ENCODE measurements at places on chromosomes 5 and 9.

GRCh38 chr5:16957304-16958196 lies 21.5 kb upstream of the MYO10 start:
- DNase-seq, result no peak

DNA sequence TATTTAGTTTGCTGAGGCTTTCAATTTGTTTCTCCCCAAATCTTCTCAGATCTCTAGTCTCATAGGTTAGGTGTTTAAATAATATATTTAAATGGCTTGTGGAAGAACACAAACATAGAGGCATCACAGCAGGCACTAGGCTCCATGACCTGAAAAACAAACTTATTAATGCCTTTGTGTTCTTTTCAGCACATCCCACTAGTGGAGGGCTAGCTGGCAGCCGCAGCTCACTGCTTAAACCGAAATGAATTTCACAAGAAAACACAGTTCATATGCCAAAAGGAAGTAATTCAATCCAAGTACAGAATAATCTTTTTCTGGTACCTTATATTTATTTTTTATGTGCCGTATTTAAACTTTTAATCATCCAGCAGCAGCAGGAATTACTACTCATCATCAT lies 382.5 kb downstream of the PLK2 start:
- no peak for DNase-seq

- DNase-seq, result no peak
Measured at GRCh38 chr5:96117771-96118651, 156.4 kb upstream of the ELL2 start.

- DNase-seq, result no peak
Measured at GRCh38 chr5:177040814-177041420, 18.4 kb downstream of the ZNF346 start.

- no peak for DNase-seq
Measured at GRCh38 chr5:33828626-33829308, 63.0 kb downstream of the ADAMTS12 start.

DNA sequence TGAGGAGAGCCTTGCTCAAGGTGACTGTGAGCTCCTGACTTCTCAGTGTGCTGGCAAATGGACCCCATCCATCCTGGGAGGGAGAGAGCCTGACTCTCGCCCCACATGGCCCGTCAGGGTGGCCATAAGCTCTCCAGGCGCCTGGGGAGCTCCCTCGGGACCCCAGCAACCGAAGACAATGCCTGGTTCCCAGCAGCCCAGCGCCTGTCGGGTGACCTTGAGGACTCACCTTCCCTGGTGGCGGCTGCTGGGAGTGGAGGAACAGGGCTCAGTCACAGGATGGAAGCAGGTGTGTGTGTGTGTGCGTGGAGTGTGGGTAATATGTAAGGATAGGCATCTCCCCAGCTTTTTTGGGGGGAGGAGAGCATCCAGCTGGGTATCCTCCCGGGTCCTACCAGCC lies 190.3 kb downstream of the MELK start:
- DNase-seq, result no peak

- no peak for DNase-seq
Measured at GRCh38 chr5:145775893-145776444, 59.2 kb downstream of the PRELID2 start.

DNA sequence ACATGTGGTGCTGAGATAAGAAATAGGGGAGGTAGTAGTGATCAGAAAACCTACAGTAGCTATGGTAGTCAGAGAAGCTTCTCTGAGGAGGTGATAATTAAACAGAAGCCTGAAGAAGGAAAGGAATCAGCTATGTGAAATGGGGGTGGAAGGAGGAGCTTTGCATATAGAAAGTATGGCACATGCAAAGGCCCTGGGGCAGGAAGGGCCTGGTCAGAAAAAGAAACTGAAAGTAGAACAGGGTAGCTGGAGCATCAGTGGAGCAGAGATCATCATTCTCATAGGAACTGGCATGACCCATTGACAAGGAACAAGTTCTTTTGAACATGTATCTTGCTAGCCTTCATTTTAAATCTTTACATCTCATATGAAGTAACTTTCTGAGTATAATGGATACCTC lies 80.7 kb upstream of the ADRA1B start:
- DNase-seq, result no peak

- no peak for DNase-seq
Measured at GRCh38 chr9:98357921-98358535, 102.6 kb upstream of the TBC1D2 start.

GRCh38 chr5:141913560-141914198 lies 10.0 kb upstream of the DELE1 start:
- DNase-seq, result no peak

- DNase-seq, result no peak
Measured at GRCh38 chr5:14250084-14250695, 107.0 kb downstream of the TRIO start.

DNA sequence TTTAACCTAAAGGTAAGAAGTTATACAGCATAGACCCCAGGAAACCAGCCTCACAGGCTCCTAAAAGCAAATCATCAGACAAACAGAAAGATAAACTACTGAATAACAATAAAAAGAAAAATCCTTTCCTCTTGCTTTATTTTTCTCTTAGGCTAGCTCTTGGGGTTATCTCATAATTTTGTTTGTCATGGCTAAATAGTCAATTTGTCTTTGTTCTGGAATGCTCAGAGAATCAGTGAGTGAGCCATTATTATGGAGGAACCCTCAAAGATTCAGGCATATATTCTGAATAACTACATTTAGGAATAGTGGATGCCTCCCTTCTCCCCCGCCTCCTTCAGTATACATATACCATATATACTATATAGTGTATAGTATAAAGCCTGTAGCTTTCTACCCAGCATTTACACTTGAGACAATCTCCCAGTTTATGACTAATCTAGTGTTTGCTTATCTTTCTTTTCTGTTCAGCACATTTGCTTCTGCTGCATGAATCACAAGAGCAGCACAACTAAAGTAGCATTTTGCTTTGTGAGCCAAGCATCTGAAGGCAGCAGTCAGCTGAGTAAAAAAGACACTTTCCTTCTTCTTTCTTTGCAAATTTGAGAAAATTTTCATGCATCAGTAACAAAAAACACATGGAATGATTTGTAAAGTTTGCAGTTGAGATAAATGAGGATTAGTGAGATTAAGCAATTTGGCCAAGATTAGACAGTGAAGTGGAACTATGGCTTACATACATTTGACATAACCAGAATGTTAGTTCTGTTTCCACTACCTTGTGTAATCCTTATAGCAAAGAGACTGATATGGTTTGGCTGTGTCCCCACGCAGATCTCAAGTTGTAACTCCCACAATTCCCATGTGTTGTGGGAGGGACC lies 45.3 kb upstream of the PPP3R2 start:
- DNase-seq, result no peak

DNA sequence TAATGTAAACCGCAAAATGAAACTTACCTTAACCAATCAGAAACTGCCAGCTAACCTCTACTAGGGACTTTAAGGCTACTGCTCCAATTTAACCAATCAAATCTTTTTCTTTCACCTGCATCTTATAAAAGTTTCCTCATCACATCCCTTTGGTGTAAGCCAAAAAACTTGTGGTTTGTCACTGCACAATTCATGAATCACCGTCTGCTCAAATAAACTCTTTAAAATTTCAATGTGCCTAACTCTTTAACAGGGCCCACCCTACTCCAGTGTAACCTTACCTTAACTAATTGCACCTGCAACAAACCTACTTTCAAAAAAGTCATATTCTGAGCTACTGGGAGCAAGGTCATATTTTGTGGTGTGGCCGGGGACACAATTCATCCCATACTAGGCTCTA lies 172.2 kb upstream of the GRAMD2B start:
- no peak for DNase-seq

DNA sequence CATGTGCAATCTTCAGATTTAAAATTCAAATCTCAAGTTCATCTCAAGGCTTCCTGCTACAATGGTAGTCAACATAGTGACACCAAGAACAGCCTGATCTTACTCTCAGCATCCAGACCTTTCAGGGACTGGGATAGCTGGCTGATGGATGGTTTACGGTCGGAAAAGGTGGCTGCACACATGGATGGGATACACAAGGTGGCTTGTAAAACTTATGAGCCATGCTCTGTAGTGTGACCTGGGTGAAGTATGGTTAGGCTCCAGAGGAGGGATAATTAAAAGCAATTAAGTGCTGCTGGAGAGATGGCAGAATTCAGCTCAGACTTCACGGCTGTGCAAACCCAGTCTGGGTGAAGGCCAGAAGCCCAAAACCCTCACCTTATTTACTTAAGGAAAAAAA lies 379.5 kb downstream of the NFIB start:
- DNase-seq, result no peak

GRCh38 chr9:18672706-18673105 lies 198.8 kb downstream of the ADAMTSL1 start:
- no peak for DNase-seq

DNA sequence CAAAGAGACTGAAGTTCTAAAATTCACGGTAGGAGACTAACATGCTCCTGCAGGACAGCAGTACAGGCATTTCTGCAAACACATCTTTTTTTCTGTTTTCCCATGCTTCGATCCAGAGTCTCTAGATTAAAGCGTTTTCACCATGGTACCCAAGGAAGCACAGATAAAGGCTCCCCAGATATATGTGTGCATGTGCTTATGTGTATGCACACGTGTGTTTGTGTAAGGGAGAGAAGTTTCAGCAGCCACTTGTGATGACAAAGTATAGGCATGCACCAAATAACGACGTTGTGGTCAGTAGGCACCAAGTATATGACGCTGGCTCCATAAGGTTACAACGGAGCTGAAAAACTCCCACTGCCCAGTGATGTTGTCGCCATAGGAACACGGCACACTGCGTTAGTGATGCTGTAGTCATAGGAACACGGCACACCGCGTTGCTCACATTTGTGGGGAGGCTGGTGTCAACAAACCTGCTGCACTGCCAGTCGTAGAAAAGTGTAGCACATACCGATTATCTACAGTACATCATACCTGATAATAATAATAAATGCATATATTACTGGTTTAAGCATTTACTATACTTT lies 21.7 kb downstream of the MED10 start:
- no peak for DNase-seq

- no peak for DNase-seq
Measured at GRCh38 chr5:112784726-112785125, 47.0 kb downstream of the APC start.

GRCh38 chr5:173679909-173680630 lies 63.6 kb upstream of the BOD1 start:
- DNase-seq, result no peak

GRCh38 chr5:90853750-90854149 lies 295.2 kb downstream of the ADGRV1 start:
- DNase-seq, result no peak

GRCh38 chr5:39342460-39342859 lies 21.8 kb downstream of the C9 start:
- DNase-seq, result no peak

- DNase-seq, result no peak
Measured at GRCh38 chr9:121219530-121219929, 17.9 kb upstream of the RAB14 start.

All from stimulated activated CD4-positive, alpha-beta T cell treated with anti-CD3 and anti-CD28 coated beads, Interleukin-2, amount 100 ng/mL, for 4 hours (primary cell).